ENCODE measurements at places on chromosomes 2 and 18.
A peak's percentile ranks its signal among the peaks of the same experiment; 100 is the strongest.

- DNase-seq, result no peak
These were observed 174.9 kb downstream of the ASB1 start for GRCh38 chr2:238601433-238602222.

GRCh38 chr2:104768694-104769093 lies 85.2 kb upstream of the POU3F3 start:
- no peak for DNase-seq

DNA sequence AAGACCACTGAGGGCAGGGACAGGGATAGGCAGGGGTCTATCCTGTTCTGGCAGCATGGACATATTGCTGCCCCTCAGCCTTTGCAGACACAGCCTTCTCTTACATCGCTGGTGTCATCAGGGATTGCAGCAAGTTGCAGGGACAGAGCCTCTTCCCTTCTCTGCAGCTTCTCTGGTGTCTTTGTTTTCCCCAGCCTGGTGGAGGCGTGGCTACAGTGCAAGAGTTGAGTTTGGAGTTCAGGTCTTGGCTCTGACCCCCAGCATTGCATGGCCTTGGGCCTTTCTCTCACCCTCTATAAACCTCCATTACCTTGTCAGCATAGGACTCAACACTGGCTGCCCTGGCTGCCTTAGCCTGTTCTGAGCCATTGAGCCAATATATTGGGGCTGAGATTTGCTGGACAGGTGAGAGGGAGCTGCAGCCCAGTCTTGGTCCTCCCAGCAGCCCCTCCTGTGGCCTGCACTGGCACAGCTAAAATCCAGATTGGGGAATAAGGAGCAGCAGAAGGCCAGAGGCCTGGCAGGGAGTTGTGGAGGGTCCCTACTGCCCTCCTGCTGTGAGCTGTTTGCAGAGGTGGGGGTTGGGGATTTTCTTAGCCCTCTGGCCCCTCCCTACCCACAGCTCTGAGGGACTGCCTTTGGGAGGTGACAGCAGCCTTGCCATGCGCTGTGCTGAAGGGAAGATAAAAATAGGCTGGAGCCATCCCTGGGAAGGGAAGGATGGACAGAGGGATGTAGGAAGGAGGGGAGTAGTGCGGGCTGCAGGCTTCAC lies 22.8 kb downstream of the EHD3 start:
- DNase-seq, result no peak

DNA sequence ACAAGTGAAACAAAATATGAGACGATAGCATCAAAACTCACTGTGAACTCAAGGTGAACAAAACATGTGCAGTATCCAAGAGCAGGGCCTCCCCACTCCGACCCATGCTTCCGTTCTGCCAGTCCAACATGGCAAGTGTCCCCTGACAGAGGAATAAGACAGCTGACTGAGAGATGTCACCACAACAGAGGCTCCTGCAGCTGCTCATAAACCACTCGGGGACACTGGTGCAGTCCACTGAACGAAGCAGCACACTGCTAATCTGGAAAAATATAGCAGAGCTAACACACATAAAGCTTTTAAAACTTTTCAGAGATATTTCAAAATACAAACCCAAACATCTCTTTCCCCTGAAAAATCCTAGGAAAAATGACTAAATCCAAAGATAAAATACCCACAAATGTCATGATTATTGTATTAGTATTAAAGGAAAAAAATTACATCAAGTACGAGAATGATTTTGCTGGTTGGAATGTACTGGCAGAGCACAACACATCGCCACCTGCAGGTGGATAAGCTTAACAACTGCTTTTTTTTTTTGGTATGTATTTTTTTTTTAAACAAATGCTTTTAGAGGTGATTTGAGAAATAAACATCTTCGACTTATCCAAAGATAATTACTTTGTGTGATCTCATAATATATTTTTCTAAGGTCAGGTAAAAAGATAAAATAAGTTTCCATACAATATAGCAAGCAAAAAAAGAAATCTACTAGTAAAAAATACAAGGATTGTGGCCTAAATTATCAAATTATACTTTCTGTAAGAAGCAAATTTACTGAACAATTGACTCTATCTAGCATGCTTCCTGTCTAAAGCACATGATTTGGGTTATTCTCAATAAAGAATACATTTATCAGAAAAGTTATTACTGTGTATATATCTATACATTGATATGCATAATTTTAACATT lies 18.6 kb downstream of the THADA start:
- DNase-seq, result peak; percentile 20

DNA sequence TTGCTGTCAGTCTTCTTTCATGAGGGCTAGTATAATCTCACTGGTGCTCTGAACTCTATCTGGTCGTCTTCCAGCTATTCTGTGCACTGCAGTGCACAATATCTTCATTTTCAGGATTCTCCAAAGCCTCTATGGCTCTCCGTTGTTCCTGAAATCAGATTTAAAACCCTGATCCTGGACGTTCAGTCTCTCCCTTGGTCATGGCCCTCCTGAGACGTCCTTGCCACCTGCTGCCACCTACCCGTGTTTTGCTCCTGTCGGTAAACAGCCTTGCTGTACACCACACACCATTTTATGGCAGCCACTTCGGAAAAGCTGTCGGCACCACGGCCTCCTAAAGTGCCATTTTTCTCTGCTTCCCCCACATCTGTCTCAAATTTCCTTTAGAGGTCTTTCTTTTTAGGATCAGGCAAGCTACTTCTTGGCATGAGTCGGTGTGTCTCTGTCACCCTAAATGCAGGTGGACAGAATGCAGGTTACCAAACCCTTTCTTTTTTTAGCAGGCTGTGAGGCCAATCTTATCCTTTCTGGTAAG lies 170.0 kb downstream of the HRH4 start:
- no peak for DNase-seq

DNA sequence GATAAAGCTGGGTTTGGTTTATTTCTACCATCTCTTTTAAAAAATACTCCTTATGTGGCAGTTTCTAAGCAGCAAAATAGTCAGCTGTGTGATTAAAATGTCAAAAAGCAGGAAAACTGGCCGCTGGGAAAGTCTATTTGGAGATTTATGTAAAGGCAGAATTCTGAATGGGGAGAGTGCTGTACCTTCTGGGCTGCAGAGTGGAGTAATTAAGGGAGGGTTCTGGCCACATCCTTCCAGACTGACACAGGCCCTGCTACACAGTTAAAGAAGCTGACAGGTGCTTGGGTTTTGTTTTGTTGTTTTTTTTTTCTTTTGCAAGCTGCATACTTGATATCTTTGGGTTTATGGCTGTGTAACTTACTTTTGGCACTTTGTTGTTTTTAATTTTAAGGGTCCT lies 157.2 kb downstream of the WDSUB1 start:
- no peak for DNase-seq

GRCh38 chr2:142725386-142725785 lies 152.1 kb upstream of the KYNU start:
- no peak for DNase-seq

GRCh38 chr2:131542438-131543384 lies 15.0 kb downstream of the CCDC74A start:
- DNase-seq, result no peak

DNA sequence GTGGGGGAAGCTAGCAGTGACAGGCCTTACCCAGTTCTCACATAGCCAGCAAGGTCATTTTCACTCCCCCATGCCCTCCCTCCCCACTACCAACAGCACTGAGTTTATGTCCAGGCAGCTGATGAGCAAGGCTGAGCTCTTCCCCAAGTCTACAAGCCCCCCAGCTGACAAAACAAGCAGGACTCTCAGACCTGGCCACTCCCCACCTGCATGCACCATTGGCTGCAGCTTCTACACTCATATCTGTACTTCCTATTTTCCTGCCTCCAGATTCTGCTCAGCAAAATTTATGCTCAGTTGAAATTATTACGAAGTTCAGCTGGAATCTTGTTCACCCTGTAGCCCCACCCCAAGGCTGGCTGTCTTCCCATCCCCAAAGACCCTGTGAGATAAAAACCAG lies 339.3 kb downstream of the ARL6IP6 start:
- DNase-seq, result no peak
